ENCODE measurements at places on chromosomes 5 and 9.

- no peak for DNase-seq
These were observed 70.0 kb downstream of the MTREX start for GRCh38 chr5:55377810-55378209.

GRCh38 chr5:20833081-20833627 lies 845.2 kb upstream of the CDH18 start:
- DNase-seq: no peak

- no peak for DNase-seq
These were observed 16.0 kb downstream of the CXXC5 start for GRCh38 chr5:139664086-139664693.

DNA sequence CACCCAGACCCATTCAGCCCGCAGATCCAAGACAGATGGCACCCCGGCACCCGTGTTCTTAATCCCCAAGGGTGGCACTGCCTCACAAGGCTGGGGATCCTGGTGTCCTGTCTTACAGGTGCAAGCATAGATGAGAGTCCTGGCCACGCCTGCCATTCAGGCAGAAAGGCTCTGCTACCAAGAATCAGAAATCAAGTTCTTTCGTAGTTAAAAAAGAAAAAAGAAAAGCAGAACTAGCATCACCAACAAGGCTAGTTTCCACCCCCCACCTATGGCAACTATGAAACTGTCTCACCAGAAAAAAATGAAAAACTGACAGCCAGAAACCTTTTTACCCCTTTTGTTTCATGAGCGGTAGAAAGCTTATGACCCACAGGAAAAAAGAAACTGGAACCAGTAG lies 170.4 kb downstream of the SYK start:
- no peak for DNase-seq
